HFFc6 (cell line): ENCODE measurements at places on chromosomes 5 and 9. TPM values are rescaled to one million over a fixed set of nuclear protein-coding genes. Genes with fewer than 3 reads are reported as not detected.

GRCh38 chr9:76534026-76534425 lies 75.0 kb downstream of the GCNT1 start:
- peak; percentile 68 for DNase-seq

- DNase-seq, result no peak
These were observed 332.8 kb upstream of the PTGER4 start for GRCh38 chr5:40346901-40347300.

GRCh38 chr9:93465855-93466254 lies 12.5 kb upstream of the FAM120AOS start:
- DNase-seq, result no peak

DNA sequence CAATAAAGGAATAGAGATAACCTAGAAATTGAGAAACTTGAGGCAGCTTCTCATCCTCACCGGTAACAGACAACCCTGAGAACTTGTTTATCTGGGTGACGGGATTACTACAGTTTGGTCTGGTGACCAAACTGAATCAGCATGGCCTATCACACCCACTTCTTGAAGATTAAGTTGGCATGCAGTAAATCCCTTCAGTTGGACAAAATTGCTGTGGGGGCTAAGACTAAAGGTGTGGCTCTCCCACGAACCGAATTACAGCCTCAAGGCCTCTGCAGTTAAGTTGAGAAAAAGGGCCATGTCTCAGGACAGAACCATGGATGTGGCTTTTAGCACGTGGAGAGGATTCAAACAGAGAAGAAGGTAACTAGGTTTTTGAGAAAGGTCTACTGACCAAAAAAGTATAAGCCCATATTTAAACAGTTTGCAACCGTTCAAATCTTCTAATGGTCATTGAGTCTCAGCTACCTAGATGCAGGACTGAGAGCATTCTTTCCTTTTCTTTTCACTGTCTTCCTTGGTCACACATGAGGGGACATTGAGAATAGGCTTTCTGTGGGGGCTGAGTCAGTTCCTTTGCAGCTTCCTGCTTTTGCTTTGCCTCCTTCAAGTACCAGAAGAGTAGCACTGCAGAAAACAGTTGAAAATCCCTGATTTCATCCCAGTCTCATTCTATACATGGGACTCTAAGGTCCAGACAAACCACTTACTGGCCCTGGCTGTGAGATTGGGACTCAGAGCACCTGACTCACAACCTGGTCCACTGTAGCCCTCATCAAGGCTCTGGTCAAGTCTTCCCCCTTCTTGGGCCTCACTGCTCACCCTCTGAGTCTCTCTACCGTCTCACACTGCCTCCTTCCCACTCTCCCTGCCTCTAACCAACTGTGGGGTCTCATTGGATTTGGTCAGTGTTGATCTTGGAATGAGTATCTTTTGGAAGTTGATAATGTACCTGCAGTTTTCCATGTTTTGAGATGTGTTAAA lies 30.9 kb downstream of the PDE6A start:
- DNase-seq, result no peak

DNA sequence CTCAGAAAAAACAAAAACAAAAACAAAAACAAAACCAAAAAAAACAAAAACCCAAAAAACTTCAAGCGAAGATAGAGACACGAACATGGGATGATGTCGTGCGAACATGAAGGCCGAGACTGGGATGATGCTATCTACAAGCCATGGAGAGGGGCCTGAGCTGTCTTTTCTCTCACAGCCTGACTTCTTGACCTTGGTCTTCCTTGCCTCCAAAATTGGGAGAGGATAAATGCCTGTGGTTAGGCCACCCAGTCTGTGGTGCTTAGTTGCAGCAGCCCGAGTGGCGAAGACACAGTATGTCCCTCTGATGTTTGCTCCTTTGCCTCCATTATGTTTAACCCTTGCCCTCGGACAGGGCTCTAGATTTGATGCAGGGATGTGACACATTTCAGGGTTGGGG lies 130.4 kb upstream of the BASP1 start:
- DNase-seq, result peak; percentile 28

GRCh38 chr9:19379697-19380046 lies 364 bp downstream of the RPS6 start:
- DNase-seq, result no peak

DNA sequence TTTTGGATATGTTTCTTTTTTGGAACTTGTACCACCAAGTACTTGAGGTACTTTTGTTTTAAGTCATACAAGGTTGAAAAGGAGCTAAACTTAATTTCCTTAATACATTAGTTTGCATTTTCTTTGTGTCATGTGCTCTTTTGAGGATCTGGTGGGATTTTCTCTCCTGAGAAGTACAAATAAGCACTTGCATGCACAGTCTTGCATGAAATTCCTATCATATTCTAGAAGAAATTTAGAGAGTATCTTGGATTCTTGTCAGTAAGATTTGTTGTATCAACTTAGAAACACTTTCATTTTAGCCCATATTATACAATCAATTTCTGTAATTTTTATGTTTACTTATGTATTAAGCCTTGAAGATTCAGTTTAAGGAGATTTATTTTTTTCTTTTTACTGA lies 64.9 kb downstream of the CCNH start:
- DNase-seq, result no peak

GRCh38 chr5:173451031-173451430 lies 122.8 kb upstream of the STC2 start:
- no peak for DNase-seq

GRCh38 chr5:133969654-133970324 lies 1.4 kb upstream of the C5orf15 start:
- peak; percentile 30 for DNase-seq

DNA sequence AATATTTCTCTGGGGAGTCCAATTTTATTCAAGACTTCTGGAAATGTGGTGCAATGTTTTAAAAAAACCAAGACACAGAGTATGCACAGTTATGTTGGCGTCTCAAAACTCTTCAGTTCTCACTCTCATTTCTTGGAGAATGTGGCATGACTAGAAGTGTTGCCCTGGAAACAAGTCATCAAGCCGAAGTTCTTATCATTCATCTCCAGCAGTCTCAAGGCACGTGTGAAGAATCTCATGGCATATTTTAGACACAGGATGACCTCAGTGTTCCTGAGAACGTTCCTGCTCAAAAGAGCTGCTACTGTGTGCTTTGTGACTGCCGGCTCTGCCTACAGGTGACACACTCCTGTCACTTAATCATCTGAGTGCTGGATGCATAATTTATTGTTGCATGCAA lies 147.4 kb upstream of the IRX4 start:
- DNase-seq, result no peak

DNA sequence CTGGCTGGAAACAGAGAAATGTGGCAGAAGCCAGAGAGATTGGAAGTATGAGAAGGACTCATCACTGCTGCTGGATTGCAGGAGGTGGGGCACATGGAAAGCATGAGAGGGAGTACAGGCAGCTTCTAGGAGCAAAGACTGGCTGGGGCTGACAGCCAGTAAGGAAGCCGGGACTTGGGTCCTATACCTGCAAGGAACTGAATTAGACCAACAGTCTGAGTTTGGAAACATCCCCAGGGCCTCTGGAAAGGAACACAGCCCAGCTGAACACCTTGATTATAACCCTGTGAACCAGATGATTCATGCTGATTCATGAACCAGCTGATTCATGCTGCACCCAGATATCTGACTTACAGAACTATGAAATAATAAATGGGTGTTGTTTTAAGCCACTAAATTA lies 93.4 kb downstream of the OSTF1 start:
- peak; percentile 58 for DNase-seq

- no peak for DNase-seq
These were observed 483.2 kb downstream of the CDH10 start for GRCh38 chr5:24161559-24161958.

DNA sequence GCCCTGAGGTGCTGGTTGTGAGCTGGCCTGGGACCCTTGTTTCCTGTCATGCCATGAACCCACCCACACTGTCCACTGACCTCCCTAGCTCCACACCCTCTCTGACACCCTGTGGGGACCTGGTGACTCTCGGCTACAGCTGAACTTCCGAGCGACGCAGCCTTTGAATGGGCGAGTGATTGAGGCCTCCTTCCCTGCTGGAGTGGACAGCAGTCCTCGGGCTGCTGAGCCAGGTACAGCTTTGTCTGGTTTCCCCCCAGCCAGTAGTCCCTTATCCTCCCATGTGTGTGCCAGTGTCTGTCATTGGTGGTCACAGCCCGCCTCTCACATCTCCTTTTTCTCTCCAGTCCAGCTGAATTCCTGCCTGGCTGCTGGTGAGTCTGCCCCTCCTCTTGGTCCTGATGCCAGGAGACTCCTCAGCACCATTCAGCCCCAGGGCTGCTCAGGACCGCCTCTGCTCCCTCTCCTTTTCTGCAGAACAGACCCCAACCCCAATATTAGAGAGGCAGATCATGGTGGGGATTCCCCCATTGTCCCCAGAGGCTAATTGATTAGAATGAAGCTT lies 6.1 kb downstream of the CA9 start:
- no peak for DNase-seq

GRCh38 chr5:139574641-139575312 lies 13.6 kb downstream of the UBE2D2 start:
- DNase-seq, result peak; percentile 31

DNA sequence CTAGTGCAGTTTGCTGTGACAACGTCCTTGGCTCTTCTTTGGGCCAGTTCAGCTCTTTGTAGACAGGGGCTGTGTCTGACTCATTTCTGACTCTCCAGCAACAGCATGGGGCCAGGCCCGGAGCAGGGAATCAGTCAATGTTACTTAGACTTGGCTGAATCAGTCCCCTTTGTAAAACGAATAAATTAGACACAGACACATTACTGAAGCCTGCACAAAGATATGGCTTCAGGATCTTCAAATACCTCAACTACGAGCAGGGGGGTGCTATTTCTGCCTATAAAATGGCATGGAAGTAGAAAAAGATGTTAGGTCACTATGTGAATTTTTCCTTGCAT lies 204.7 kb downstream of the TTLL11 start:
- peak; percentile 82 for DNase-seq

DNA sequence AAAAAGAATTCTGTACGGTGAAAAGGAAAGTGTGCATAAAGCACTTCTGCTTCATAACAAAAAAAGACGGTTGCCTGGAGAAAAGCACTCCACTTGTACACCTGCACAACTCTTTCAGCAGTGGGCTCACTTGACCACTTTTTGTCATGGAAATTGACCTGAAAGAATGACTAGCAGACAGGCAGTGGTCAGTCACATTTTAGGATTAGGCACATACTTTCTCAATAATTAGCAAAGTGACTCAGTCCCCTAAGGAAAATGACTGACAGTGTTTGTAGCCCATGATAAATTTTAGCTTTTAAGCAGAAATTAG lies 169.3 kb downstream of the FANCC start:
- no peak for DNase-seq

DNA sequence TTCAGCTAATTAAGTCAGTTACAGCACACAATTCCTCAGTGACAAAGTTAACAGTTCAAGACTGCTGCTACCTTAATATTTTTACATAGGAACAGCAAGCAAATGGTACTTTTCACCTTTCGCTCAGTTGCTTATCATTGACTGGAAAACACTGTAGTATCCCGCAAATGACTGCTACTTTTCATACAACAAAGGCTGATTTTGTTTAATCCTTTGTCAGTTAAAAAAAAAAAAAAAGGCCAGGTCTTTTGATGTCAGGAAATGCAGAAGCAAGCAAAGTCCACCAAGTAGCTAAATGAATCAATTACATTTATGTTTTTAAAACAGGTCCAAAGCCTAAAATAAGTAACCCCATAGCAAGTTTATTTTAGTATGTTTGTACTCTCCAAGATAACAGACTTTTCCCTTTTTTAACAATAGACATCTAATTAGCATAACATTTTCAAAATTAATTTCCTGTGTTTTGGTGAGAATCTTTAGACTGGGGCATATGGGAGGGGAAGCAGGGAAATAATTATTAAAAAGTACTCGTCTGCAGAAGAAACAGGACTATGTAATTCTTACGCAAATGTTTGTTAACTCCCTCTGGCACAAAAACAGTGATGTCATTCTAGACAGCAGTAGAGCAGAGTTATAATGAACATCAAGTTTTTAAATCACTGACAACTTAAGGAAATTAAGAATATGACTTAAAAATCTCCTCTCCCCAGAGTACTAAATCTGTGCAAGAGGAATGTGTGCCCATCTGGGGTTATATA lies 9.6 kb downstream of the PFDN1 start:
- DNase-seq, result no peak

- DNase-seq, result no peak
These were observed 164.0 kb downstream of the GHR start for GRCh38 chr5:42587096-42587723.

DNA sequence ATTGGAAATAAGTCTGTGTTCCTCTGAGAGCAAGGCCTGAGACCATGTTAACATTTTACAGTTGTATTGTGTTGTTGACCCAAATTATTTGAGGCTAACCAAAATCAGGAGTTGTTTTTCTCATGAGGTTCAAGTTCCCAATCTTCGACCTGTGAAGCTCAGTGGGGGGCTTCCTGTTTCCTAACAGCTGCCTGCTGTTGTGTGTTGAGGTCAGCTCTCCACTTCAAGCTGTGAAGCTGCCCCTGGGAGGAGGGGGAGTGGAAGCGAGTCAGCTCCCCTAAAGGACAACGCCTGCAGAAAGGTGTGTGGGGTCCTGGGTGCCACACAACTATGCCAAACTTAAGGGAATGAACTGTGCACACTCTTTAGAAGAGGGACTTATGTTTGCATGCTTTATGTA lies 295.5 kb downstream of the IRX1 start:
- no peak for DNase-seq

DNA sequence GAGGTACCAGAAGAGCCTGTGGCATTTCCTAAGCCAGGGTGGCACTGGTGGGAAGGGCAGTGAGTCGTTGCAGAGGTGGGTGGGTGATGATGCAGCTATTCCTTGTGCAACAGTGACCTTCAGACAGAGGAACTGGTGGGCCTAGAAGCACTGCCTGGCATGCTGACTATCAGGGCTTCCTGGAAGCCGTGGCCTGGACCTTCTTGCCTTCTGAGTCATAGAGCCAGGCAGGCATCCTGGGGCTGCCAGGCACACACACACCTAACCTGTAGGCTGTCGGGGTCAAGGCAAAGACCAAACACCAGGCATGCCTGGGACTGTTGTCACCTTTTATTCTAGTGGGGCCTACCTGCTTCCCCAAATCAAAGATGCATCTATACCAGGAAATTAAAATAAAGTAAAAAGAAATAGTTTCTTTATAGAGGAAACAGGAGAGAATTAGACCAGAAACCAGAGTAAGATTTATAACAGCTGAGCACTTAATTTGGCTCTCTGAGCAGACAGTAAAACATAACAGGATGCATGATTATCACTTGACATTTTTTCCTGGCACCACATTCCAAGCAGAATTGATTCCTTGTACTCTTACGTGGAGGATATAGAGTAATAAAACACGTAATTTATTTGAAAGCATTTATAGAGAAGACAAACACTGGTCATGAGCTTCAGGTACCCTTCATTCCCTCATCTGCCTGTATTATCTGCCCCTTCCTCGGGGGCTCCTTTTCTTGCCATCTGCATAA lies 25.1 kb downstream of the NANS start:
- DNase-seq, result peak; percentile 51

GRCh38 chr9:121711281-121711680 lies 59.8 kb downstream of the DAB2IP start:
- no peak for DNase-seq

Gene RALGPS1
- 0.99 to 1.1 TPM (median 1.0 TPM) in 3 replicates for total RNA-seq

Gene EGFLAM
- total RNA-seq, result 0.57 and 5.8 TPM in 2 replicates

Gene POU5F2
- 0.07 to 0.13 TPM (median 0.11 TPM) in 3 replicates for total RNA-seq

Gene TRIM7
- 2.0 to 7.5 TPM (median 4.4 TPM) in 3 replicates for total RNA-seq

Gene CCL27
- total RNA-seq, result 0.47 TPM in 1 of 3 replicates, not detected in the others

Gene GNAQ
- total RNA-seq, result 43.0 to 46.3 TPM (median 45.8 TPM) in 3 replicates

Gene FCN1
- not detected in 2 replicates for total RNA-seq

Gene EMB
- not detected in 3 replicates for total RNA-seq

Gene GADD45G
- total RNA-seq, result 0.24 to 0.28 TPM in 2 of 3 replicates, not detected in the other

Gene MARCHF11
- total RNA-seq, result not detected in 2 replicates

Gene GPR107
- total RNA-seq, result 44.2 to 48.2 TPM (median 44.9 TPM) in 3 replicates

Gene MRPL50
- 9.6 and 10.3 TPM in 2 replicates for total RNA-seq

Gene BHMT
- not detected in 3 replicates for total RNA-seq

Gene CETN3
- total RNA-seq, result 19.6 to 28.4 TPM (median 20.6 TPM) in 3 replicates

Gene IL9
- not detected in 3 replicates for total RNA-seq
